Temporal lobe (tissue), 4 donors: ENCODE measurements at places on chromosomes 16 and 17. TPM values are rescaled to one million over a fixed set of nuclear protein-coding genes. Genes with fewer than 3 reads are reported as not detected.

The ATAD5 gene
- total RNA-seq = 7.9 TPM

The SLC47A1 gene
- 3.7 TPM for total RNA-seq

The GPRC5B gene
- total RNA-seq = 37.9 TPM

The MEAK7 gene
- 11.8 TPM for total RNA-seq

The HS3ST2 gene
- total RNA-seq = 8.6 TPM

The DUS1L gene
- 13.0 TPM for total RNA-seq

The DNAH3 gene
- total RNA-seq = 0.25 TPM

The KRT40 gene
- total RNA-seq = not detected

The GRB7 gene
- total RNA-seq = 0.25 TPM

The HSPB9 gene
- total RNA-seq = not detected

The ZNF23 gene
- 20.7 TPM for total RNA-seq

The OR1A1 gene
- total RNA-seq = not detected

The MKS1 gene
- 9.8 TPM for total RNA-seq

The HP gene
- total RNA-seq = 0.74 TPM

The MPV17L gene
- 8.1 TPM for total RNA-seq

The MYO15B gene
- 20.4 TPM for total RNA-seq
